Stimulated activated naive CD8-positive, alpha-beta T cell treated with anti-CD3 and anti-CD28 coated beads, Interleukin-15, amount 100 ng/mL, for 72 hours (primary cell): ENCODE measurements at places on chromosomes 3 and 15.
A peak's percentile ranks its signal among the peaks of the same experiment; 100 is the strongest.

- no peak for DNase-seq
Observed at GRCh38 chr3:118960876-118961450, 73.7 kb downstream of the IGSF11 start.

- DNase-seq, result no peak
Observed at GRCh38 chr15:76235186-76235826, 76.0 kb downstream of the ETFA start.

- DNase-seq, result no peak
Observed at GRCh38 chr3:172209333-172210321, 170.2 kb downstream of the FNDC3B start.

- DNase-seq, result peak; percentile 7
Observed at GRCh38 chr3:132180337-132180791, 136.8 kb upstream of the ACP3 start.

DNA sequence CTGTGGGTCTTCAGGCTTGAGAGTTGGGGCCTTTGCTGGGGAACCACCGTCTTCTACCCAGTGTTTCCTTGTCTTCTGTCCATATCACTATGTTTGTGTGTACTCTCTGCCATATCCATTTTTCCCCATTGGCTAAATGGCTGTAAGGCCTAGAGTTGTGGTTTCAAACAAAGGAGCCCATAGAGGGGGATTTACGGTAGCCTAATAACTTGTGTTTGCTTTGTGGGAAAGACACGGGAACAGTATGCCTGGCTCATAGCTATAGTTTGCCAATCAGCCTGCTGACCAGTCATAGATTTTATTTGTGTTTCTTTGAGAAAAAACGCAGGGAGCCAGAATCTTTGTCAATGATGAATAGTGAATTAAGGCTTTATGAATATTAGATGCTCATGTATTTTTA lies 554.8 kb downstream of the NAALADL2 start:
- DNase-seq, result no peak

DNA sequence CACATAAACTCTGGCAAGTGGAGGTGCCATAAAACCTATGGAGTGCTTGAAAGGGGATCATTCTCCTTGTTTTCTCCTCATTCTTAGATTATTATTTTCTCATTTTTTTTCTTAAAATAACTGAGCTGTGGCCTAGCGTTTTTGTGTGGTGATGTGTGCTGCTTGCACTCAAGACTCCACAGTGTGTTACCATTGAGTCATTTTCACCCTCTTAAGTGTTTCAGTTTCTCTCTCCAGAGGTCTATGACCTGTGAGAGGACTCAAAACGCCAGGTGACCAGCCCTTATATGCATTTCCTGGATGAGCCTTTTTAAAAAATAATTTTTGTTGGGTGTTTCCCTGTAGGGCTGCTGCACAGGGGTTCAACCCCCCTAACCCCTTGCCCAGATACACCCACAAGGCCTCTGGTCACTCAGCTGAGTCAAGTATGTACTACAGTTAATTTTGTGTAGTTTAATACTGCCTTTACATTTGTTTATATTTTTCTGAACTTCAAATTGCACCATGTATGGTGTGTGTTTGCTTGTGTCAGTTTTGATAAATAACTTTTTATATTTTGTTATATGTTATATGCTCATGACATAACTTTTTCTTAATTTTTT lies 15.4 kb upstream of the BTLA start:
- no peak for DNase-seq

DNA sequence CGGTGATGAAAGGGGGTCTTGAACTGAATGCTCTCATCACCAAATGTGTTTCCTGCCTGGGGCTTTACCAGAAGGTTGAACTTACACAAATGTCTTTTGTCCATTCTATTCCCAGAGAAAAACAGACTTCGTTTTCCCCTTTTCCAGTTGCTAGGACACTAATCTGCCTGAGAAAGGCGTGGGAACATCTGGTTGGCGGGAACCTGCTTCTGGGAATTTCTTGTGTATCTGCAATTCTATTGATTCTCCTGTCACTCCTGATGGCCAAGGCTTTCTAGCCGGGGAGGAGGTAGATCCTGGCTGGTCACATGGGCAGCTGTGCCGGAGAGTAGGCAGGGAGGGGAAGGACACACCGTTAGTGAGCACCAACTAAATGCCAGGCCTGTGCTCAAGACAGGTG lies 31.1 kb upstream of the CCDC174 start:
- no peak for DNase-seq
